ENCODE measurements at places on chromosomes 7 and 10. TPM values are rescaled to one million over a fixed set of nuclear protein-coding genes. Genes with fewer than 3 reads are reported as not detected.
A peak's percentile ranks its signal among the peaks of the same experiment; 100 is the strongest.

CACNB2 gene
- 3.3 TPM for total RNA-seq

PSMC2 gene
- total RNA-seq, result 108 TPM

GUSB gene
- total RNA-seq, result 50.9 TPM

GRCh38 chr7:134037991-134038390, 89.1 kb upstream of the LRGUK start:
- no peak for DNase-seq

GRCh38 chr7:116285252-116285651, 74.9 kb downstream of the TES start:
- DNase-seq, result no peak

DNA sequence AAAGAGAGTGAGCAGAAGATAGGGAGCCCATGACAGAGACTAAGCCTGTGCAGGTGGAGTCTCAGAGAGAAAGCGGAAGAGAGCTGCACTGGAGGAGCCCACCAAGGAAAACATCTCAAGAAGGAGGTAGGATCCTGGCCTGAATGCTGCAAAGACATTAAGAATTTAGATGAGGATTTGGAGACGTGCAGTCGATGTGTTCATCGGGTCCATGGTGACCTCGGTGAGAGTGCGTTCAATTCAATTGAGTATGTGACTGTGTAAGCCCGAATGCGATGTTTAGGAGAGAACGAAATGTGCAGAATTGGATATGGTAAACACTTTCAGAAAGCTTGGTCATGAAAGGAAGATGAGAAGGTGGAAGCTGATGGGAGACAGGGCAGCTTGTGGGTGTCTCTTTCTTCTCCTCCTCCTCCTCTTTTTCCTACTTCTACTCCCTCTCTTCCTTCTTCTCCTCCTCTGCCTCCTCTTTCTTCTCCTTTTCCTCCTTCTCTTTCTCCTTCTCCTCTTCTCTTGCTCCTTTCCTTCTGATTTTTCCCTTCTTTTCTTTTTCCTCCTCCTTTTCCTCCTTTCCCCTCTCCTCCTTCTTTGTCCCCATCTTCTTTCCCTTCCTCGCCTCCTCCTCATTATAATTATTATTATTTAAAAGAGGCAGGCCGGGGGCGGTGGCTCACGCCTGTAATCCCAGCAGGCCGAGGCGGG, 276.0 kb downstream of the RPS24 start:
- DNase-seq, result no peak

GRCh38 chr10:29860166-29860565, 199.2 kb downstream of the JCAD start:
- DNase-seq, result no peak

- no peak for DNase-seq
These were observed 43.8 kb downstream of the STK17A start for GRCh38 chr7:43626695-43627094.

GRCh38 chr10:107807836-107808235, 643.3 kb upstream of the SORCS1 start:
- DNase-seq, result no peak

GRCh38 chr10:6347391-6347951, 144.7 kb downstream of the PFKFB3 start:
- DNase-seq, result peak; percentile 58

DNA sequence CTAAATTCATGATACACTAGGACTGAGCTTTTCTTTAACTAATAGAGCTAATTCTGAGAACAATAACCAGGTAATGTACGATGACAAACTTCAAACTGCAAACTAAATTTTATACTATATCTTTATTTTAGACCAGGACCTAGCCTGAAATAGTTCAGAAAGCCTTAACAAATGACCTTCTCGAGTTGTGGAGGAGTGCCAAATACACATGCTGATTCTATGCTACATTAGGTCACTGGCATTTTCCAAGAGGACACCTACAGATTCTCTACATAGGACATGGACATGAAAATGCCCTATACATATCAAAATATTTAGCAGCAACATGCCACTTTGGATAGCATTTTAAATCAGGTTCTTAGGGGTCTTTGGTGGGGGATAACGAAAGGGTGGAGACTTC, 44.0 kb upstream of the LRRTM3 start:
- DNase-seq, result no peak

DNA sequence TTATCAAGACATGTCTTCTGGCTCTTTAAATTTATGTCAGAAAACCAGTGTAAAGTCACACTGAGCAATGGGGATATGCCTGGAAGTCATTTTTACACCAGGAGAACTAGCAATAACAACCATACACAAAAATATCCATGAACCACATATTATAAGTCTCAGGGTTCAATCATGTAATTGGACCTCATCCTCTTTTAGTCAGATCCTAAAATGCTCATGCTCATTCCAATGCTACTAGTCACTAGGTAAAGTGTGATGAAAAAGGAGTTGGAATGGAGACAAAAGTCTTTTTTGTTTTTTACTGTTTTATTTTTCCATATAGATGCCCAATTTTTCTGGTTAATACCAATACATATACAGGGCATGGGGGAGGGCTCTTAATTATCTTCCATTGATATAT, 306.1 kb downstream of the DGKB start:
- no peak for DNase-seq

DNA sequence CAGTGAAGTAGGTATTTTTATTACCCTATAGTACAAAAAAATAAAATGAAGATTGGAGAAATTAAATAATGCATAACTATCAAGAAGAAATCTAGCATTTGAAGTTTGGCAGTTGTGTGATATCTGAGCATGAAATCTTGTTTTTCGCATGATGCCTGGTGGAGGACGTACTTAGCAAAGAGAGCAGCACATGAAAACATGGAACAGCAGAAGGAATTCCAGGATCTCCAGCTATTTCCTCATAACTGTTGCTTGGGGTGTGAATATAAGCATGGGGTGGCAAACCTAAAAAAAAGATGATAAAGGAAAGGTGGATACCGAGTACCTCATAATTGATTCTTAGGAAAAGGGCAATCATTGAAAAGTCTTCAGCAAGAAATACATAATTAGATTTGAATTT, 174.3 kb upstream of the FAM3C start:
- DNase-seq, result no peak

DNA sequence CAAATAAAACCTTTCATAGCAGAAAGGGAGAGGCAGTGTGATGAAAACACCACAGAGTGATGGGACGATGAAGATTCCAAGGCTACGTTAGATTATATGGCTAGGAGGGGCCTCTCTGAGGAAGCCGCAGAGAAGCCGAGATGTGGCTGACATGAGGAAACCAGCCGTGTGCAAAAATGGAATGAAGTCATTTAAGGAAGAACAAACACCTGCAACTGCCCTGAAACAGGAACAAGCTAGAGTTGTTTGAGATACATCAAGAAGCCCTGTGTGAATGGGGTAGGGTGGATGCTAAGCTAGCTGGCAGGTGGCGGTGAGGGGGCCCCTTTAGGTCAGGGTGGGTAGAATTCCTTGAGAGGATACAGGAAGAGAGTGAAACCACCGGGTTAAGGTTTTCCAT, 129.5 kb downstream of the KLF6 start:
- DNase-seq, result no peak

- DNase-seq, result no peak
These were observed 91.2 kb upstream of the GPR141 start for GRCh38 chr7:37592366-37592765.

DNA sequence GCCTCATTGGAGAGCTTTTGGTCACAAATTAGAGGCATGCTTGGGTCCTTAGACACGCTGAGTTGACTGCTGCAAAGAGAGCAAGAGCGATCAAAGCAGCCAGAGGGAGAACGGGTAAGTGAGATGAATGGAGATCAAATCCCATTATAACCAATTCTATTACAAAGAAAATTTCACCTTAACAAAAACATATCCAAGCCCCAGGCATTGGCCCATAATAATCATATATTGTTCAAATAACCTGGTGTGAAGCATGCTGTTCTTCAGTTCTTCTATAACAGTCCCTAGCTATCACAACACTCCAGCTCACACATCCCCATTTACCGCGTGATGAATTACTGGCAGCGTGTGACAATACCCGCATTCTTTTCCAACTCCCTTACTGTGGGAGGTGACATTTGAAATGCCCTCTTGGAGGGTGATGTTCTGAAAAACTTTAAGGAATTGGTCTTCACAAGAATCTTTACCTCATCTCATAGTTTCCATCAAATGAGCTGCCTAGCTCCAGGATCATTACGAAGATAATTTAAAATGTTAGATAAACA, 156.1 kb upstream of the PLXNA4 start:
- no peak for DNase-seq

GRCh38 chr10:98456043-98456570, 9.4 kb upstream of the HPS1 start:
- no peak for DNase-seq

GRCh38 chr7:121081327-121081936, 92.9 kb downstream of the CPED1 start:
- DNase-seq, result no peak

DNA sequence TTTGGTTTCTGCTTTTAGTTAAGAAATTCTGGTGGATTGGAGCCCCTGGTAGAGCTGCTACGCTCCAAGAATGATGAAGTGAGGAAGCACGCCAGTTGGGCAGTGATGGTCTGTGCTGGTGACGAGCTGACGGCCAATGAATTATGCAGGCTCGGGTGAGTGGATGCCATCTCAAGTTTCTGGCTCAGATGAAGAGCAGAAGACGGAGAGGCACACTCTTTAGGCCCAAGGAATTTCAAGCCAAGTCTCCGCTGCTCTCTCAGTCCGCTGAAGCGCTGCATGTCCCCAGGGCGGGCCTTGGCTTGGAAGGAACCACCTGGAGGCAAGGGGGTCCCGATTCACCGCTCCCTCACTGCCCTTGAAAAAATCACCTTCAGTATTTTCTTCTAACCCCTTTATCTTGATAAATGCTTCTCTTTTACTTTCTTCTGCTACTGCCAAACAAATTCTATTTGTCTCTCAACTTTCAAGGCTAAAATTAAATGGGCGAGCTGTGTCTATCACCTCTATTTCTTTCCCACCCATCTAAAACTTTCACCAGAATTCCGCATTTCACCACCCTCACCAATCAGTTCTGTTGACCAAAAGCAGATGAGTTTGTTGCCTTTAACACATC, 74.2 kb downstream of the ARMC3 start:
- DNase-seq, result peak; percentile 75

GRCh38 chr10:128147669-128148068, 21.4 kb upstream of the MKI67 start:
- DNase-seq, result no peak

DNA sequence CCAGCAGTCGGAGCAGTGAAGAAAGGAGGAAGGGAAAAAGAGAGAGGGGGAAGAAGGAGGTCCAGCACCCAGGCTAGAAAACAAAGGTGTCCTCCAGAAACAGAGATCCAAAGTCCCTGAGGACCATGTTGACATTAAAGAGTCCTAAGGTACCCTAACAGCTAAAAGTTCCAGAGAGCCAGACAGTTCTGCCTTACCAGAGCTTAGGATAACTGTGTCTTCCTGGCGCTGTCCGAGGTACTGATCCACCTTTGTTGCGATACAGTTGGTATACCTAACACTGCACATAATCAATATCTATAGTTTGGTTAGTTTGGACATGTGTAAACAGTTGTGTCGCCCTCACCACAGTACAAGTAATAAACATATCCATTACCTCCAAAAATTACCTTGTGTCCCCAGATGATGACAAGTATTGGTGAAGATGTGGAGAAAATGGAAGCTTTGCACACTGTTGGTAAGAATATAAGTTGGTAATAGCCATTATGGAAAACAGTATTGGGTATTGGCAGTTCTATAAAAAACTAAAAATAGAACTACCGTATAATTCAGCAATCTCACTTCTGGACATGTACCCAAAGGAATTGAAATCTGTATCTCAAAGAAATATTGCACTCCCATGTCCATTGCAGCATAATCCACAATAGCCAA, 59.8 kb downstream of the GRID1 start:
- DNase-seq, result peak; percentile 86

- no peak for DNase-seq
These were observed 48.6 kb downstream of the CAMK1D start for GRCh38 chr10:12397941-12398340.

GRCh38 chr10:66924674-66925345, 1.0 kb upstream of the LRRTM3 start:
- DNase-seq, result no peak

DNA sequence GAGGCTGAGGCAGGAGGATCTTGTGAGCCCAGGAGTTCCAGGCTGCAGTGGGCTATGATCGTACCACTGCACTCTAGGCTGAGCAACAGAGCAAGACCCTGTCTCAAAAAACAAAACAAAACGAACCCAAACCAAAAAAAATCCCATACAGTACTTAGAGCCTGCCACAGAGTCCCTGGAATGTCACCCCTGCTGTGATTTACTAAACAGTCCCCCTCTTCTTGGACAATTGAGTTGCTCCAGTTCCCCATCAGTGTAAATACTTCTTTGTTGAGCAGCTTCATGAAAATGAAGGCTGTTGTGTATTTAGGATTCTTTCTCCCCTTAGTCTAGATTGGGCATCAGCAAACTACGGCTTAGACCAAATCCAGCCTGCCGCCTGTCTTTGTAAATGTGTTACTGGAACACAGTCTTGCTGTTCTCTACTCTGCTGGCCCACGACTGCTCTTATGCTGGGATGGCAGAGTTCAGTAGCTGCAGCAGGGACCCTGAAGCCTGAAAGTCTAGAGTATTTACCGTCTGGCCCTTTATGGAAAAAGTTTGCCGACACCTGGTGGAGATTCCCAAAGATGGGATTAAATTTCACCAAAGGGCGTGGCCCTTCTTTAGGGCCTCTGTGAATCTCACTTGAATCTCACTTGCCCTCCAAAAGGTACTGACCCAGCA, 57.8 kb downstream of the PALD1 start:
- no peak for DNase-seq

DNA sequence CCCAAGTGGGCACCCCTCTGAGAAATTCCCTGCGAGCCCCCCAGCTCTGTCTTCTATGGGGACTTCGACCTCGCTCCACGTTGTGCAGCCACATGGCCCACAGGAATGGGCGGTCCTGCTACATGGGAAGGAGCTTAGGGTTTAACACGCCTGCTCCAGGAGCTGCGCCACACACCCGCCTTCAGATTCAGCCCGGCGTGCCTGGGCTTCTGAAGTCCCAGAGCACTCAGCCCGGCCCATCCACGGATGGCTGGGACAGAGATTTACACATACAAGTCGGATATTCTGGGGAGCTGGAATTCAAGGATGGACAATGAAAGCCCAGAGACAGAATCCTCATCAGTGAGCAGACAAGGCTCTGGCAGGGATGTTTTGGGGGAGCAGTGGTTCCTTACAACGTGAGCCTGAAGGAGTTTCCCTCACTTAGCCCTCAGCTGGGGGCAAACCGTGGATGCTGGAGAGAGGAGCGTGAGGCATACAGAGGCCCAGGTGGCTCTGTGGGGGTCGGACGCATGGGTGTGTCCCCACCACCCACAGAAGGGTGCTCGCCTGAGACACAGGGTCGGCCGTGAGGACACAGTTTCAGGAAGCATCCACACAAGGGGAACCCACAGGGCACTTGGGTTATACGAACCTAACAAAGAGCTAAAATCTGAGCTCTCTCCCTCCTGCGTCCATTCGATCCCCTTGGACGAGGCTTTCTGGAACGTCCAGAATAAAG, 372.9 kb downstream of the DNAJB6 start:
- peak; percentile 30 for DNase-seq

DNA sequence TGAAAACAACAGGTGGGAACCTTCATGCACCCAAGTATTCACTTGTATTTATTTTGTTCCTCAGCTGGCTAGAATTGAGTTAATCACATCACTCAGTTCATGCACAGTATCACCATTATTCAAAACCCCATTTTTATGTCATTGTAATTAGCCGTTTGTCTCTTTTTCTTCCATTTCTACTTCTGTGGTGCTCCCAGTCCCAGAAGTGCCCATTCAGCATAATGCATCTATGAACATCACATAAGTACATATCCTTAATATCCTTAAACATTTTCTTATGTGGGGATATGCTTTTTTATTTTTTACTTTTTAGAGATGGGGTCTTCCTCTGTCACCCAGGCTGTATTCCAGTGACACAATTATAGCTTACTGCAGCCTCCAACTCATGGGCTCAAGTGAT, 510.9 kb upstream of the MGMT start:
- DNase-seq, result no peak

- peak; percentile 26 for DNase-seq
These were observed 52.5 kb downstream of the ADCYAP1R1 start for GRCh38 chr7:31104361-31105255.

Data from endodermal cell (in vitro differentiated cells).